ENCODE measurements at places on chromosomes 5 and 9.

DNA sequence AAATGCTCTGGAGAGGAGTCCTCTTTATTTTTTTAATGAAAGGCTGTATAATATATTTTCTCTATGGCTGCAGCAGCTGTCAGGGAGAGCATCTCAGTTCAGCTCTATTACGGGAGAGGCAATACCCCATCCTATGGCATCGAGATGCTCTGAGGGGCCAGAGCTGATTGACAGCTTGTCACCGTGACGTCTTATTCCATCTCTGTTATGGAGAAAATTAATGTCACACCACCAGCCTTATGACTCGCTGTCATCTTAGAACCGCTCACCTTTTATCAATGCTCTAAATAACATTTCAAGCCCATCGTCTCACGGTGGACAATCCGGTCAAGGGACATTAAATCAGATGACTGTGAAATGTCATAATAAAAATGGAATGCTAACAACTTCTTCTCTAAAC, 273.5 kb downstream of the SLF1 start:
- no peak for DNase-seq

- no peak for DNase-seq
These were observed 248.2 kb downstream of the TRIM32 start for GRCh38 chr9:116935149-116935897.

- DNase-seq = no peak
These were observed 20.9 kb downstream of the FAM13B start for GRCh38 chr5:138011991-138012390.

GRCh38 chr9:114518599-114519022, 13.3 kb upstream of the WHRN start:
- no peak for DNase-seq

DNA sequence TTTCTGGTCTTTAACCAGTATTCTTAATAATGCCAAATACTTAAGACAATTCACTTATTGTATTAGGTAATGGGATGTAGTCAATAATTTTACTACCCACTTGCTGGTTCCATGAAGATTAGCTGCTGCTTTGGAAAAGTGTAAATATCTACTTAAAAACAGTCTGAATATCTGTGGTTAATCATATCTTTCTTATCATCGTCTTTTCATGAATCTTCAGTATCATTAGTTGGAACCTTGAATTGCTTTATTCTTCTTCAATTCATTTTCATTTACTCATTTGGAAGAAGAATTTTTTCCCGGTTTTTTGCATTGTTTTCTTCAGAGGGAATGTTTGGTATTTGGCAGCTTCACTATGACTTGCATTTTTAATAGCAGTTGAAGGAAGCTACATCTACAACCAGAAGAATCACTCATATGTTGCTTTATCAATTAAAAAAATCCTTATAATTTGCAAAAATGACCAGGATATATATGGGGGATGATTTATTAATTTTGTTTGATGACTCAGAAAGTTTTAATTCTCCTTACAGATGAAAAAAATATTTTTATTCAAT, 1398.3 kb upstream of the CDH6 start:
- no peak for DNase-seq

- DNase-seq = no peak
These were observed 4.0 kb downstream of the MYOZ3 start for GRCh38 chr5:150665044-150665443.

DNA sequence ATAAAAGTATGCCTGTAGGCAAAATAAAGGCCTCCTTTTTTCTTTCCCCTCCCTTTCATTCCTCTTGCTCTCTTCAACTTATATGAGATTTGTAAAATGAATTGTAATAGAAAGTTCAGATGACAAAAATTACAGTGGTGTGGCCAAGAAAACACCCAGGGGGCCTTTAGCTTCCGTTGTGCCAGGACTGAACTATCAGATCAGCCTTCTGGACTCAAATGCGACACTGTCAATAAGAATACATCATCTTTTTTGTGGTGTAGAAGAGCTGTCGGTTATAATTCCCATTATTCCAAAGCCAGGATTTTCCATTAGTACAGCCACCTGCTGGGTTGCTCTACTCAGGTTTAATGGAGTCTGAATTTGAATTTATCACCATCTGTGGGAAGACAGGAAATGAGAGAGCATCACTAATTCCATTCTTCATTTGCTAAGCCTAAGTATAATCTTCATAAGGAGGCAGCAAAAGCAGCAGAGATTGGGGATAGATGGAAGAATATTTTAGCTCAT, 443.4 kb downstream of the ANXA1 start:
- DNase-seq = no peak

- DNase-seq = no peak
These were observed 124.6 kb downstream of the ACER2 start for GRCh38 chr9:19533373-19533772.

GRCh38 chr5:143624465-143624864, 187.5 kb upstream of the HMHB1 start:
- DNase-seq = no peak

GRCh38 chr9:122446819-122447484, 30.8 kb downstream of the OR1J1 start:
- DNase-seq = no peak

DNA sequence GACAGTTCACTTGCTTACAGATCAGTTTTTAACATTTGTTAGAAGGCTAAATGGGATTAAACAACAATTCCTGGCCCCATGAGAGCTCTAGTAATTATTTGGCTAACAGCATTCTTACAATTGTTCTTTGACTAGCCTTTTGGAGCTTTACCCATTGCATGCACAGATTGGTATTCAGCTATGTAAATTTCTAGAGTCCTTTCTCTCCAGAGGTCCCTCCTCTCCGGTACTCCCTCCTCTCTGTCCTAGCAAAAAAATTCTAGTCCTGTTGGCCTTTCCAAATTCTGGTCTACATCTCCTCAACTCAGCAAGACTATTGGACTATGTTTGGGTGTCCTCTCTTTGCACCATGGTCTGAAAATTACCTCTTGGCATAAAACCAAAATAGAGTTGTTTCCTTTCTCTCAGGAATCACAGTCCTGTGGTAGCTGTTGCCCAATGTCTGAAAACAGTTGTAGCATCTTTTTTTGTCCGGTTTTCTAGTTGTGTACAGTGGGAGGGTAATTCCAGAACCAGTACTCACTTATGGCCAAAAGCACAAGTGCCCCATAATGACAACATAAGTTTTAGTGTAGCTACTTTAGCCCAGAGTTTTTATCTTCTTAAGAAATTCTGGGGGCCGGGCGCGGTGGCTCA, 18.1 kb downstream of the SAR1B start:
- no peak for DNase-seq

- DNase-seq = no peak
These were observed 510.0 kb downstream of the KCTD16 start for GRCh38 chr5:144680711-144681110.

DNA sequence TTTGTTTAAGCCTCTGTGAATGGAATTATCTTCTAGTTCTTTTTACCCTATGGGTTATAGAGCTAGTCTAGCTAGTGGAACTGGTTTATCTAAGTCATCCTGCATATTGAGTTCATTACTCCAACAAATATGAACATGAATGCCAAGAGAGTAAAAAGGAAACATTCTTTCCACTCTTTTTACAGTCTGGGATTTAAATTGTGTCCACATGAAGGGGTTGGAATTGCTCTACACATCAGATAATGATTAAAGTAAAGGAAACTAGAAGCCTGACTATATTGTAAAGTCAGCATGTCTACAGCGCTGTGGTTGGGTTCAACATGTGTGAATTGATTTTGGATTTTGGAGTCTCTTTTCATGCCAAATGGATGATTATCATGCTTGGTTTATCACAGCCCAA, 173.1 kb downstream of the CCDC171 start:
- DNase-seq = no peak

DNA sequence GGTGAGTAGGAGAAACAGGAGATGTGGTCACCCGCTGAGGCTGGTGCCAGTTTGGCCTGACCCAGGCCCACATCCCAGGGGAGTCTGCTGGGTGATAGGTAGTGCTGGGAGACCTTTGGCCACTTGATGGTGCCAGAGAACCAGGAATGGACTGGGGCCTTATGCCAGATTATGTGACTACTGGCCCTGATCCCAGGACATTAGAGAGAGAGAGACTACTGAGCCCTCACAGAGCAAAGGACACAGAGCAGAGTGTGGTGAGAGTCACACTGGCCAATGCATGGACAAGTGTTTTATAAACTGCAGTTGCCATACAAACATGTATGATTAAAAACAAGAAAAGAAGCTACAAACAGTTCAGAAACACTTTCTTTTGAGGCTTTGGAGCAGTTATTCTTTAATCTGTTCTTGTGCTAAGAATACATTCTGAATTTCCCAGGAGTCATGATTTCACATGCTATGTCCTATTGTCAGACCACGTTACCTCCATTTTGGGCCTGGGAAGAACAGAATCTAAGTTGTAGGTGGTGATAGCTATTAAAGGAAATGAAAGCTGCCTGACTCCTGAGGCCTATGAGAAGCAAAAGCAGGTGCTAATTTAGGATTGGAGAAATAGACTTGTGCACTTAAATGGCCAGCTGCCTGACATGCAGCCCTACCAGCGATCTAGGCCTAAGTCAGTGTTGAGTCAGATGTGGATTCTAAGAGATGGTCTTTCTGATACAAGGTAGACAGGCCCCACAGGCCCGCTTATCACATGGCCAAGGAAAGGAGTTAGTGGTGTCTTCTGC, 32.6 kb upstream of the TMOD1 start:
- no peak for DNase-seq

DNA sequence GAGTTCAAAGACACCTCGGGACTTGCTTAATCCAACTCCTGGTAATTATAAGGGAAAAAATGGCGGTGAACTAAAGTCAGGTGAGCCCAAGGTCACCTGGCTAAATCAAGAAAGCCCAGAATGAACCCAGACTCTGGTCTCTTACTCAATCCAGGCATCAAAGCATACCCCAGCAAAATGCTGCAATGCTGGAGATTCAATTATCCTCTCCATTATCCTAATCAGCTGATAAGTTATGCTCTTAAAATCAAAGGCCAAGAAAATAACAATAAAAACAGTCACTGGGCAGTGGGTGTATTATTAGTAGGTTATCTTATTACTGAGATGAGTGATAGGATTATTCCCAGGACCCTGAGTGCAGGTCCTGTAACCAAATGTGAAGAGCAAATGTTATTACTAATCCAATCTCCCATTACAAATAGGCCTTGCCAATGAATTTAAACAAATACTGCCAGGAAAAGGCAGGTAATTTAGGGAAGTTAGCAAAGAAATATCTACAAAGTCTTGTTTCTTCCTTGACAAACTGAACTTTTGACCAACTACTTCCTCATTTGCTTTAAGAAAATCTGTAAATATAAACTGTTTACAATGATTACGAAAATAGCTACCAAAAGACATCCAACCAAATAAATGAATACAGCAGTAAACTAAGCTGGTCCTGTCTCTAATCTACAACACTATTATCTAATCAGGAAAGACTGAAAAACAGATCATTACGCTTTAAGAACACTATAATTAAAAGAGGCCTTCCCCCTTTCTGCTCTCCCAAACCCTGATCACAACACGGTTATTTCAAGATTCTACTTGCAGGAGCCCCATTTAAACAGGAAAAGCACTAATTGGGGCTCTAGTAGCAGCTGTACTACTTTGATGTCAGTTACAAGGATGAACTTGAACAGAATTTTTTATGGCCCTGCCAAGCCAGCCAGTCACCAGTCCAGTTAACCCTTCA, 103.2 kb downstream of the MED27 start:
- no peak for DNase-seq

DNA sequence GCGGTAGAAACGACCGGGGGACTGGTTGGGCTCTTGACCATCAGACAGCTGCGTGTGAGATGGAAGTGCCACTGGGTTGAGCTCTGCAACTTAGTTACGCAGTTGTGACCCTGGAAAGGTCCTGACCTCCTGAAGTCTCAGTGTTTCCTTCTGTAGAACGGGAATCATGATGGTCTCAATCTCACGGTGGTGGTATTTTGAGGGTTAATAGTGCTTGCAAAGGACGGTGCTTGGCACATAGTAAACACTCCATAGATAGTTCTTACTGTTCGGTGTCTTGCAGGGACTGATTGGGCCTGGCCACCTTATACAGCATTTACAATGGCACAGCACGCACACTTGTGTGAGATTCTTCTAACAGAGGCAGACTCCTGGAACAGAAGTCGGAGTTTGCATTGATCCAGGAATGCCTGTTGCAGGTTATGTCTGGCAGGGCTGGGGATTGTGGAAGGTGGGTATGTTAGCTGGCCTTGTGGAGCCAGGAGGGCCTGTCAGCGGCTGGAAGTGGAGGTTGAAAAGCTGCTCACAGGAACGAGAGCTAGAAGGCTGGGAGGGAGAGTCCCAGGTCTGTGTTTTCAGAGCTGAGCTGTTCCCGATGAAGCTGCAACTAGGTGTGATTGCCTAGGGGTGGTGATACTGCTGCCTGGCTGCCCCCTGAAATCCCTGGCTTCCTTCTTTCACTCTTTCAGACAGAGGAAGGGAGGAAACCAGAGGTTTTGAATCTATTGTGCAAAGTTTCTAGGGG, 962 bp upstream of the TXN start:
- DNase-seq = no peak

GRCh38 chr9:99201603-99202002, 20.1 kb downstream of the ALG2 start:
- no peak for DNase-seq

DNA sequence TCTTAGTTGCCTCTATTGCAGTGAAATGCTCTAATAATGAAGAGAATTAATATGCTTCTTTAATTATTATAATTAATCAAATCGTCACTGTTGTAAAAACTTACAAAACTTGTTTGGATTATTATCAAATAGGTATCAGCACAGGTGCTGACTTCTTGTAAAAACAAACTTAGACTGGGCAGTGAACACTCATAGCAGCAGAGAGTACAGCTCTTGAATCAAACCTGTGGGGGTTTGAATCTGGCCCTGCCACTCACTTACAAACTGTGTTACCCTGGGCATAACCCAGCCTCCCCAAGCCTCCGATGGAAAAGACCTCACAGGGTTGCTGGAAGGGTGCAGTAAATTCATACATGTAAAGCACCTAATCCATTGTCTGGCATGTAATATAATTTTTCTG, 35.1 kb downstream of the MAP3K1 start:
- DNase-seq = no peak

GRCh38 chr5:125245216-125245615, 498.8 kb upstream of the ZNF608 start:
- DNase-seq = no peak

GRCh38 chr9:99171225-99172123, 50.3 kb downstream of the ALG2 start:
- DNase-seq = no peak

- no peak for DNase-seq
These were observed 7.0 kb upstream of the IRF1 start for GRCh38 chr5:132497488-132497997.

GRCh38 chr5:61640179-61641021, 308.3 kb downstream of the ZSWIM6 start:
- no peak for DNase-seq

- DNase-seq = no peak
These were observed 454.1 kb downstream of the ARHGEF28 start for GRCh38 chr5:74079971-74080556.
